RWPE2 (cell line): ENCODE measurements at places on chromosomes 6 and 20.

DNA sequence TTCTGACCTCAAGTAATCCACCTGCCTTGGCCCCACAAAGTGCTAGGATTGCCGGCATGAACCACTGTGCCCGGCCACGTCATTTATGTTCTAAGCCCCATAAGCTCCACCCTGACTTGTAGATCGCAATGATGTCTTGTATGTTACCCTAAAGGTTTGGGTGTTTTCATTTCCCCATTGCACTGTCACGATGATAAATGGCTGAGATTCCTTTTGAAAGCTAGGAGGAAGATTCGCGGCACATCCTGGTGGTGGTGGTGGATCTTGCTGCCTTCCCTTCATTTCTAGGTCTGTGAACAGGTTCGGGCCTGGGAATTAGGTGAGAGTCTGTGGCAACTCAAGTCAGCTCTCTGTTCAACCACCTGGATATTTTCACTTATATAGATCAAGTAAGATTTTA, 28.3 kb downstream of the MUC22 start:
- DNase-seq, result no peak

DNA sequence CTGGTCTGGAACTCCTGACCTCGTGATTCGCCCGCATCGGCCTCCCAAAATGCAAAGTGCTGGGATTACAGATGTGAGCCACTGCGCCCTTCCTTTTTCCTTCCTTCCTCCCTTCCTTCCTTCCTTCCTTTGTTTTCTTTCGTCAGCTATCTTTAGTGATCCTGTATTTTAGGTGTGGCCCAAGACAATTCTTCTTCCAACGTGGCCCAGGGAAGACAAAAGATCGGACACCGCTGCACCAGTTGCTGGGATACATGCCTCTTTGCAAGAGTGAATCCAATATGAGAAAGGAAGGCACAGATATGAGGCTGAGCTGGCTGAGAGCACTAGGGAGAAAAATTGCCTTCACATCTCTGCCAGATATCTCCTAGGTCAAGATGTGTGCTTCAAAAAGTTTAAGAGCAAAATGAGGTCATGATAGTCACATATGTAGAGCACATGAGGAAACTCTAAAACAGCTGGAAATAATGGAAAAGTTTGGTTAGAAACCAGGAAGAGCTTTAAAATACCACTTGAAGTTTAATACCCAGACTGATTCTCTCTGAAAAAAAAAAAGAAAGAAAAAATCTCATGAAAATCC, 41.8 kb downstream of the OR2B2 start:
- DNase-seq, result no peak

GRCh38 chr20:24470746-24471582, 1.5 kb downstream of the SYNDIG1 start:
- DNase-seq, result no peak

DNA sequence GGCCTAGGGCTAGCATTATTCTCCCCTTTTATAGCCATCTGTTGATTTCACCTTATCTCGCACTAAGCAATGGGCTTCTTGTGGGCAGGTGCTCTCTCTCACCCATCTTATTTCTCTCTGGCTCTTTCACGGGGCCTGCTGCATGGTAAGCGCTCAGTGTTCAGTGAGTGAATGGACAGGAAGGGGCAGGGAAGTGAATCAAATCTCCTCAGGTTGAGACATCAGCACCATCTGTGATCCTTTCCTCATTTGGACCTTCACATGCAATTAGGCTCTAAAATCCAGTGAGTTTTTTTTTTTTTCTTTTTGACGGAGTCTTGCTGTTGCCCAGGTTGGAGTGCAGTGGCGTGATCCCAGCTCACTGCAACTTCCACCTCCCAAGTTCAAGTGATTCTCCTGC, 76.5 kb upstream of the EZR start:
- no peak for DNase-seq

DNA sequence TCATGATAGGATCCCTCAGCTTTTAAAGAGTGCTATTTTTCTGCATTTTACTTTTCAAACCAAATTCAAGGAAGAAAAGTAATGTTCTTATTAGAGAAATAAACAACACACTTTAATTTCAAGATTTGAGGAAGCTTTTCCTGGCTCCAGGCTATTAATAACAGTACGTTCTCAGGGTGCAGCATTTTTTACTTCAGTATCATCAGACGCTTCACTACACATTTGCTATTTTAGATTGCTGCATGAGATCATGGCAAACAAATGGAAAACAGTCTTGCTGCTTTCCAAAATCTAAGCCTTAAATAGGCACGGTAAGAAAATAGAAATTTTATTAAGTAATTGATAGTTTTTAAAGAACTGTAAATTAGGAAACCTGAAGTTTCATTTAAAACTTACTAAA, 253.6 kb upstream of the EXOC2 start:
- DNase-seq, result no peak

GRCh38 chr20:60361761-60362395, 403.7 kb downstream of the CDH26 start:
- DNase-seq, result peak; percentile 62

GRCh38 chr6:29627755-29628418, 5.1 kb downstream of the GABBR1 start:
- DNase-seq, result no peak

- no peak for DNase-seq
These were observed 124.1 kb downstream of the PHF3 start for GRCh38 chr6:63759605-63760105.

DNA sequence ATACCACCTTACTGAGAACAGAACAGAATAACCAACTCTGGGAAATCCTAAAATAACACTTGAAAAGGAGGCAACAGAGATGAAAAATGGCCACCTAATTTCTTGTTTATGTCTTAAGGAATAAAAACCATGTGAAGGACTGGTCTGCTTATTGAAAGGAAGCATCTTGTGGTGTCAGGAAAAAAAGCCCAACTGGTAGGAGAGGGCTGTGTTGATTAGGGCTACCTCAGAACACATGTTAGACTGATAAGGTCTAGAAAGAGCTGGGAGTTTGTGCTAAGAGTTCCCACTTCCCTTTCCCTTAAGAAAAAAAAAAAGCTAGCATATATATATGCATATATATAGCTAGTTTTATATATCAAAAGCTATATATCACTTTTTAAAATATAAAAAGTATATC, 425.3 kb upstream of the BTBD3 start:
- no peak for DNase-seq

GRCh38 chr6:109595998-109596397, 95.0 kb downstream of the AK9 start:
- DNase-seq, result no peak

DNA sequence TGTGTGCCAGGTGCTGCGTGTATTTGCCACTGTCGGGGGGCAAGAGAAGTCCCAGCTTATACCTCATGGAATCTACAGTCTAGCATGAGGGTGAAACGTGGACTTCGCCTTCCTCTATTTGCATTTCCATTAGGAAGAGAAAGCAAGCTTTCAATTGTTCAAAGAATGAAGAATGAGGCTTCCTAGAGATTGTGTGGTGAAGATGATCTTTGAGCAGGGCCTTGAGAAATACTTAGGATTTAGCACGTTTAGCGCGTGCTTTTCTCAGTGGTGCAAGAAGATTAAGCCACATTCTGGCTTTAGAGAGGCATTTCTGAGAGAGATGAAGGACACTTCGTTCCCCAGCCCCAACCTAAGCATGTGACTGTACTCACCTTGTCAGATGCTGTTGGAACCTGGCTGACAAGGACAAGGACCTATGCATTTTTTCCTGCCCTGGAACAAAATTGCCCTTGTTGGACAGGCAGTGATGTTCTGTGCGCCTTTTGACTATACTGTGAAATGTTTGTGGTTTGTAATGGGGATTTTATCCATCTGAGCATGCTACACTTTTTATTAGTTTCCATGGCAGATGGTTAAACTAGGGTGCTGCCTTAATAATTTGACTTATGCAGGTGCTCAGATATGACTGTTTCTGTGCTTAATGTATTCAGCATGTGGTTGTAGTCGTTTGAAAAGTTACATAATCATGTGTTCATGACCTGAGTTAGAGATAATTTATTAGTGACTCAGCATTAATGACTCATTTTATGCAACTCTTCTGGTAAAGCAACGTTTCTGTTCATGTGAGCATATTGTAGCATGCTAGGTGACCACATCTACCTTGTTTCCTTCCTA, 10.7 kb downstream of the TULP4 start:
- DNase-seq, result no peak

DNA sequence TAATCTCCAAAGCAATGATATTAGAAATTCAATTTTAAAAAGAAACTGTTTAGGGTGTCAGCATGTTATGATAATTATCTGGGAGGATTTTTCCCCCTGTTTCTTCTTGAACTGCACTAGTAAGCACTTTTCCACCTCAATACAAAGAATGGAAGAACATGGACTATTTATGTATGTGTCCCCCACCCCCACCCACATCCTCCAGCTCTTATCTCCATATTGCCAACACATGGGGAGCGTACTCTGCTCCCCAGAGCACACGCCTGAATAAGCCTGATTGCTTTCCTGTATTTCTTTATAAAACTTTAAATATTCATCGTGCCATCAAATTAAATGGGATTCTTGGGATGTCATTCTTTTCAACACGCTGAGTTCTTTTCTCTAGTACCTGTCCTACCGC, 11.4 kb upstream of the LRFN2 start:
- DNase-seq, result no peak

- no peak for DNase-seq
These were observed 683 bp upstream of the ARHGAP18 start for GRCh38 chr6:129710450-129711270.

GRCh38 chr6:99491171-99491570, 24.1 kb downstream of the USP45 start:
- no peak for DNase-seq

DNA sequence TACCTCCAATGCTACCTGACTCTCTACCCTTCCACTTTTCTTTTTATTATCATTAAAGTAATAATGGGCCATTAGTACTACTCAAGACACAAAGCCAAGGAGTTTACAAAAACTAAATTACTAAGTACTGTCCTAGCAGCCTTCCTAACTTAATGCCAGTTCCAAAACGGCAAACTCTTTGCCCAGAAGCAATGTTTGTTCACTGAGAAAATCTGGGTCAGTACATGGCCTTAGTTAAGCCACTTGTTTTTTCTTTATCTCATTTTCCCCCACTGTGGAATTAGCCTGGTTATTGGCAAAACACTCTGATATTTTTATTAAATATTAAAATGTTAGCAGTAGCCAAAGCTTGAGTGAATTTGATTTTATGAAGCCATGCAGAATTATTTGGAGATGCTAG, 242.4 kb downstream of the KCNQ5 start:
- no peak for DNase-seq

- no peak for DNase-seq
These were observed 38.2 kb downstream of the NFYA start for GRCh38 chr6:41111017-41111416.

GRCh38 chr6:129133770-129134192, 250.8 kb downstream of the LAMA2 start:
- no peak for DNase-seq

GRCh38 chr6:45479834-45480751, 102.4 kb upstream of the SUPT3H start:
- DNase-seq, result no peak

DNA sequence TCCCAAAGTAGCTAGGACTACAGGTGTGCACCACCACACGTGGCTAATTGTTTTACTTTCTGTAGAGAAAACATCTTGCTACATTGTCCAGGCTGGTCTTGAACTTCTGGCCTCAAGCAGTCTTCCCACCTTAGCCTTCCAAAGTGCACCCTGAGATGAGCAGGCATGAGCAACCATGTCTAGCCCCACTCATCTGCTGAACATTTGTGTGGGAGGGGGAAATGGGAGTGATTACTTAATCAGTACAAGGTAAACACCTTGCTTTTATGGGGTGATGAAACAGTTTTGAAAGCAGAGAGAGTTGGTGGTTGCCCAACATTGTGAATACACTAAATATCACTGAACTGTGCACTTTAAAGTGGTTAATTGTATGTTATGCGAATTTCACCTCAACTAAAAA, 5.3 kb downstream of the APMAP start:
- DNase-seq, result no peak

DNA sequence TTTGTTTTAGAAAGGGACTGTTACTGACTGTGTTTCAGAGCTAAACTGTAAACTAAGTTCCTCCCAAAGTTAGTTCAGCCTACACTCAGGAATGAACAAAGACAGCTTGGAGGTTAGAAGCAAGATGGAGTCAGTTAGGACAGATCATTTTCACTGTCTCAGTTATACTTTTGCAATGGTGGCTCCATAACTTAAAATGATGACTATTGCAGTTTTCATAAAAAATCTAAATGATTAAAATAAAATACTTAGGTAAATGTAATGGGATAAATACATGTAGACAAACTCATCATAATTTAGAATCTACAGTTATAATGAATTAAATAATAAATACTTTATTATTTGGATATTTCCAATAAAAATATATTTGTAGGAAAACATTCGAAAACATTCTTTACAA, 590.6 kb downstream of the EPHA7 start:
- no peak for DNase-seq

- no peak for DNase-seq
These were observed 801 bp downstream of the SPDEF start for GRCh38 chr6:34555328-34555727.

- DNase-seq, result no peak
These were observed 224.4 kb downstream of the UST start for GRCh38 chr6:148971031-148971927.
